Activated T-helper 1 cell treated with anti-CD3 and anti-CD28 coated beads, Interleukin-12 subunit alpha, Interleukin-12 subunit beta, Interleukin-2, Interleukin-4 antibody, amounts not matched to agents 30 ng/mL and 10 ng/mL and 1 ng/mL, durations not matched to agents 14 hours and 24 hours and 36 hours (primary cell): ENCODE measurements at places on chromosomes 6 and 20.
A peak's percentile ranks its signal among the peaks of the same experiment; 100 is the strongest.

GRCh38 chr6:109739686-109740085 is 48.6 kb downstream of the FIG4 start:
- no peak for DNase-seq

GRCh38 chr6:88775866-88776571 is 187.4 kb downstream of the RNGTT start:
- DNase-seq, result no peak

- DNase-seq, result no peak
Observed at GRCh38 chr6:157989541-157990289, 8.1 kb downstream of the SYNJ2 start.

DNA sequence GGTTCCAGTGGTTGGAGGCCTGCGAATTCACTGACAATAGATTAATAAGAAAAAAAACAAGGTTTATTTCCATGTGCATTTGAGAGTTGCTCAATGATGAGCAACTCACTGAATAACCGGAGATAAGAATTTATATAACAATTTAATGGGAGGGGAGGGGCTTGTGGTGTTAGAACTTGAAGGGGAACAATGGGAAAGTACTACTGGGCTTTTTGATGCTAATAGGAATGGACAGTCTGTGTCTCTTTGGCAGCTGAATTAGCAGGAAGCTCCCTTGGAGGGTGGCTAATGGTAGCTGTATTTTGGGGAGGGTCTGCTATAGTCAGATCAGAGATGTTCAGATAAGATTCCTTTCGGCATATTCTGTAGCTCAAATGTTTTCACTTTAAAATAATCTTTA is 62.4 kb upstream of the GMDS start:
- DNase-seq, result no peak

DNA sequence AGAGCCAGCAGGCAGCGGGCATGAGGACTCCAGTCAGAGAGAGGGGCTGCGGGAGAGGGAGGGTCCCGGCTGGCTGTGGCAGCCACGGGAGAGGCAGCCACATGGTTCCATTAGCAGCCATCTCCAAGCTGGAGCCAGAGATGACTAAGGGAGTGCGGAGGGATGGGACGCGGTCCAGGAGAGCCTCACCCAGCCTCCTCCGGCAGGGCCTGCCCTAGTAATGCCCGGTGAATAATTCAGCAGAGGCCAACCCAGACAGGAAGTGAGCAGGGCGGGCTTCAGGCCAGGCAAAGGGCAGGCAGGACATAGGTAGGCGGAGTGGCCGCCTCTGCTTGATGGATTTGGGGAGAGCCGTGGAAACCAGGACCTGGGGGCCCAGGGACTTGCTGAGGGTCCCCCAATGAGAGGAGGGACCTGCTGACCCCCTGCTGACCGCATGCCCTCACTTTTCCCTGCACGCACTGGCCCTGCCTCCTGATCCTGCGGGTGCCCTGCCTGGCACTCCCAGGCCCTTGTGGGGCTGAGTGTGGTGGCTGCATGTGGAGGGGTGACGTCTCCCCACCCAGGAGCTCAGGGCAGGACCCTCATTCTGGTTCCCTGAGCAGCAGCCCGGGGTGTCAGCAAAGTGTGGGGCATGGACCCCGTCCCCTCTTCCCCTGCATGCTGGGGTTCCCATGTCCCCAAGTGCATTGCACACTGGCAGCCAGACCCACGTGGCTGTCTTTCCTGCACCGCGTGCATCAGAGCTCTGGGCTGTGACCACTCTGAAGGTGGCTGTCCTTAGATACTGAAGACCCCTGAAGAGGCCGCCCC is 51.8 kb upstream of the SLCO4A1 start:
- DNase-seq, result no peak

DNA sequence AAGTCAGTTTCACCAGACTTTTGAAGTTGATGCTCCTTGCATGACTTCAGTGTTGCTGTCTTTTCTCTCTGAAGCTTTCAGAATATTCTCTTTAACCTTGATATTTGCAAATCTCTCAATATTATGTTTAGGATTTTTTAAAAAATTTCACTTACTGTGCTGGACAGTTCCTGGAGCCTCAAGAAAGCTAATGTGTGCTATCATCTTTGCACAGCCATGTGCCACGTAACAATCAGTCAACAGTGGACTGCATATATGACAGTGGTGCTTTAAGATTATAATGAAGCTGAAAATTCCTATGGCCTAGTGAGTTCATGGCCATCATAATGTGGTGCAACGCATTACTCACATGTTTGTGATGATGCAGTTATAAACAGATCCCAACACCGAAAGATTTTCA is 59.1 kb upstream of the OGFRL1 start:
- DNase-seq, result no peak

- no peak for DNase-seq
Observed at GRCh38 chr6:126541806-126542491, 202.0 kb downstream of the CENPW start.

- no peak for DNase-seq
Observed at GRCh38 chr6:16333580-16333979, 95.2 kb downstream of the GMPR start.

- no peak for DNase-seq
Observed at GRCh38 chr20:1164871-1165270, 19.9 kb downstream of the TMEM74B start.

DNA sequence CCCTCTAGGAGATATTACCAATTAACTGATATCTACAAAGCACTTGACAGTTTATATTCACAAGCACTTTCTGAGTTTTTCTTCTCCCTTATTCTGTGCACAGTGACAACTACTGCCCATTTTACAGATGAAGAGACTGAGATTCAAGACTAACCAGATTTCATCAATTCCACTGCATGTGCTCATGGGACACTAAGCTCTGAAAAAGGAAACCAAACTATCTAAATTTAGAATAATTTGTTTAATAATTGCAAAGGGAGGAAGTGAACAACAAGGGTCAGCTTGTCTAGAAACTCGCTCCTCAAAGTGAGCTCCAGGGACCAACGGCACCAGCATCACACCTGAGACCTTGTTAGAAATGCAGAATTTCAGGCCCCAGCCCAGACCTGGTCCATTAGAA is 50.8 kb upstream of the MYLIP start:
- no peak for DNase-seq

DNA sequence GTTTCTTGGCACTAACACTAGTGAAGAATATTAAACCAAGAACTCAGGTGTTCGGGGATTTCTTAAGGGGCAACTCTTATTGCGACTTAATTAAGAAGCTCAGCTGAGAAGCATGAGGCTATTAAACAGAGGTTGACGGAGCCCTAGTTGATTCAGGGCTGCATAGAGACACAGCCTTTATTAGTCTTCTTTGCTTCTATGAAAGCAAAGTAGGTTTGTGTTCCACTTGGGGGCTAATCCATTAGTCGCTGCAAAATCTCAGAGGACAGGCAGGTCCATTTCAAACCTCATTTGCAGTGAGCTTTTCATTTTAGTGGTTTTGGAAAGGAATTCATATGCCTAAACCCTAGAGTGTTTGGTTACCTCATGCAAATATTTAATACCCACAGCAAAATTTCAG is 506.6 kb upstream of the SULF2 start:
- no peak for DNase-seq

GRCh38 chr6:16973545-16974386 is 128.1 kb upstream of the STMND1 start:
- no peak for DNase-seq

DNA sequence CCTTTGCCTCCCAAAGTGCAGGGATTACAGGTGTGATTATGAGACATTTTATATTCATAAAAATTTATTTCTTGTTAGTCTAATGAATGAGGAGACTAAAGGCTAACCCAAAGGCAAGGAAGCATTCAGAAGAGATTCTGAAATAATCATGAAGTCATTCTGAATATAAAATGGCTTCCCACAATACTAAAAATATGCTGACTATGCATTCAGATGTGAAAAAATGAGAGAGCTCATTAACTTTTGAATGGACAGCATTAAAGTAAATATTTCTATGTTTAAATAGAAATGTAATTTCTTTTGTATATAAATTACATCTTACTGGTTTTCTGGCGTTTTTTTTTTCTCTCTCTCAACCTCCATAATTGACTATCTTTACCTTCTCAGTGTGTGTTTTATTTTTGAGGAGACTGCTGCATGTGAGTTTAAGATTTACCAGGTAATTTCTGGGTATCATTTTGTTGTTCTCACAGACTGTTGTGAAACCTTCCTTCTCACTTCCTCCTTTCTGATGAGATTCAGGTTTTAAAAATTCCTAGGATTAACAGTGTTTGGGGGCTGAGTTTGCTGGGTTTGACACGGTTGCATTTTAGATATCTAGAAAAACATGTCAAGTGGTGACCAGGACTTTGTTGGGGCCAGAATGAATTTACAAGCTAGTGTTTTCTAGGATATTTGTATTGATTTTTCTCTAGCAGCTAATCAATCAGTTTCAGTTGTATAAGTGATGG is 316.6 kb downstream of the CDKAL1 start:
- no peak for DNase-seq

DNA sequence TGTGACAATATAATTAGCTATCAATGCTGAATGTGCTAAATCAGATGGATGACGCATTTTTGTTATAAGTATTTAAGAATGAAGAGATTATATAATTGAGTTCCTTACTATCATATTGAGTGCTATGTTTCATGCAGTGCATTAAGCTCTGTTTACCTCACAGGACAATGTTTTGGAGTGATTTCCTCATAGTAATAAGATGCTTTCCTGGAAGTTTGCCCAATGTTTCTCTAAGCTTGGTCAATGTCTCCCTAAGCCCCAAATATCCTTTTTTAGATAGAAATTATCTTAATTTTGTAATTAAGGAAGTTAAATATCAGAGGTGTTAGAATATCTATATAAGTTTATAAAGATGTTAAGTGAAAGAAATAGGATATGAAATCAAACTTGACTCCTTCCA is 489.6 kb downstream of the MMUT start:
- no peak for DNase-seq

DNA sequence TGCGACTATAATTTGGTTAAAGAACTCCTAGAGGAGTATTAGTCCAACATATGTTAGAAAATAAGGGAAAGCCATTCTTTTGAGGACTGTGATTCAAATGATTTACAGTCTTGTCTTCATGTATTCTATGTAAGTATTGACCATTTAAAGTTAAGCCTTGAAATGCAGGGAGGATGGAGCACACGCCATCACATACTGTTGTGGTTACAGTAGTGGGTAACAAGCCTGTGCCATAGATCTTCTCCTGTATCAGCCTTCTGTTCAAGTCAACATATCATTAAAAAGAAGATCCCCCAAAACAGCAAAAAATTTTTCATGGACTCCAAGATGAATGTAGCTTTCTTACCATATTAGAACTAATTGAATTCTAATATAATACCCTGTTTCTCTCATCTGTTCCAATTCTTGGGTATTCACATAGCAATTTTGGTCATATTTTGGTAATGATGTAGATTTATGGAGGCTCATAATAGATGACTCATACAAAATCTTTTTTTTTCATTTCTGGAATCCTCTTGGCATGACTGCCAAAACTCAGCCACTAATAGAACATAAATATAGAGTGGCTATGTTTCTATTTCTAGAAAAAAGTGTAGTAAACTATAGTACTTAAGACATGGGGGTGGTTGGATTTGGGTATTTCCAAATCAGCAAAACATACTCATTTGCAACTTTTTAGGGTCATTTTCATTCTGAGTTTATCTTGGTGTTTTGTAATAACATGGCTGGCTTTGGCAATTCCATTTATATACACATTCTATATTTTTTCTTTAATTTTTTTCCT is 413.5 kb downstream of the BCKDHB start:
- DNase-seq, result no peak

DNA sequence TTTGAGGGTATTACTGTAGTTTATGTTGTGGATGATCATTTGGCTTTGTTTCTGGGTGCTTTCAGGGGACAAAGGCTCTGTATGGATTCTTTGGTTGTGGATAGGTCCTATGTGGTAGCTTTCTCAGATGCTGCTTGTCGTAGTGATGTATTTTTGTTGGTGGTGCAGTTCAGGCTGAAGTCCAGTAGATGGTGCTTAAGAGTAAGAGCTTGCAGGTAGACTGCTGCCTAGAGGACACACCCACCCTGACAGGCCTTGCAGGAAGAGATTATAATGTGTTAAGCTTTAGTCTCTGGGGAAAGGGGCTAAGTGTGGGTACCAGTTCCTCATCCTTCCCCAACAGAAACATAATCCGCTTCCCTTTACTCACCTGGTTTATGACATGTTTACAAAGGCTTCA is 62.6 kb upstream of the ADGRB3 start:
- DNase-seq, result no peak

GRCh38 chr20:37388831-37389230 is 42.9 kb downstream of the SRC start:
- no peak for DNase-seq

GRCh38 chr6:41732591-41733359 is 2.6 kb downstream of the TFEB start:
- DNase-seq, result peak; percentile 64

GRCh38 chr20:26208296-26209091 is 511.8 kb upstream of the ZNF337 start:
- DNase-seq, result peak; percentile 18

DNA sequence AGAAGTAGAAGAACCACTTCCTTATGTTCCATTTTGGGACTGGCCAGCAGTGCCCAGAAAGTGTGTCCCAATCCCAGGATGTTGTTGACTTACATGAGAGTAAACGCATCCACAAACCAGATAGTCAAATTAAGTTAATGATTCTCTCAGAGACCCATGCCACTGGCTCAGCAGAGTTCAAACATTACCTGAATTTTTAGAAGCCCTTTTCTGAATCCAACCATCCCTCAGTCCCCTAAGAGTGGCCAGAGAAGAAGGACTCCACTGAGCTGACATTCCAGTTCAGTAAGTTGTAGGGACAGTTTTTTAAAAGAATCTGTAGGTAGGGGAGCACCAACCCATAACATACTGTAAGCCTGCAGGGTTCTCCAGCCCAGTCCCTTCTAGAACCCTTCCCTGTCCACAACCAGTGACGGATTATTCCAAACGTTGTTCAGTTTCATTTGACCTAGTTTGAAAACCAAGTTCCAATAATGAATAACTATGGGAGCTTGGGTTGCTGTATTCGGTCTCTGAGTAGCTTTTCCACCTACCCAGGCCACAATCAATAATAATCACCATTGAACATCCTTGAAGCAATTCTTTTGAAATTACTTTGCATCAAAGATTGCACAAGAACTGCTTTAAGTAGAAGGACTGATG is 153.0 kb downstream of the LPA start:
- DNase-seq, result no peak

DNA sequence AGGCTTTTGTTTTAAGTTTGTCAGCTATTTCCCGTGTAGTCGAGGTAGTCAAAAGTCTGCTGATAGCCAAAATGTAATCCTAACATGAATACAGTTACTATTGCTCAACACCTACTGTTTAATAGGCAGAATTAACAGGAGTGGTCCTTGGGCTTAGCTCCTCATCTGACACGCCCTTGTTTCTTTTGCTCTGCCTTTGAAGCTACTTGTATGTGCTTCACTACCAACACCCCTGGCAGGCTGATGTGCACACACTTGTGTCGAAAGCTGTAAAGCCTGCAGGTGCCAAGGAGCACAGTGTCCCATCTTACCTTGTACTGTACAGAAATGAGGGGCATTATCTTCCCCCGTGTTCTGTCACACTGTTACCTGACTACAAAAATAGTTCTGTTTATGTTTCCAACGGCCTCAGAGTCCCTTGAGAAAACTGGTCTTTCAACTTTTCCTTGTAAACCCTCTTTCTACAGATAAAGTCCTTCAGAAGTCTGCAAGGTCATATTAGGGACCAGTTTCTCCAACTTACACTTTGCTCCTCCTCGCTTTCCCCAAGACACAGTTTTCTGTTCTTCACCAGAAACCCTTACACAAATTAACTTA is 9.3 kb downstream of the SDHAF4 start:
- DNase-seq, result no peak
